ENCODE measurements at places on chromosomes 7 and 10. TPM values are rescaled to one million over a fixed set of nuclear protein-coding genes. Genes with fewer than 3 reads are reported as not detected.
A peak's percentile ranks its signal among the peaks of the same experiment; 100 is the strongest.

The GBX1 gene
- total RNA-seq = 2.4 TPM

- peaks cover 35% of the 10 kb centered on the region for H3K4me1 ChIP-seq
- H3K27me3 ChIP-seq = peaks cover 13% of the 10 kb centered on the region
- no peak overlapping the region for H3K27ac ChIP-seq
- no peak for DNase-seq
- H3K36me3 ChIP-seq = no peaks in the 10 kb centered on the region
Observed at GRCh38 chr10:71266147-71266917, 52.7 kb upstream of the SLC29A3 start.

- no peaks in the 10 kb centered on the region for H3K36me3 ChIP-seq
- H3K27ac ChIP-seq = no peak overlapping the region
- no peaks in the 10 kb centered on the region for H3K27me3 ChIP-seq
- DNase-seq = no peak
- H3K4me1 ChIP-seq = no peaks in the 10 kb centered on the region
Observed at GRCh38 chr10:58781873-58782488, 269.3 kb downstream of the BICC1 start.

DNA sequence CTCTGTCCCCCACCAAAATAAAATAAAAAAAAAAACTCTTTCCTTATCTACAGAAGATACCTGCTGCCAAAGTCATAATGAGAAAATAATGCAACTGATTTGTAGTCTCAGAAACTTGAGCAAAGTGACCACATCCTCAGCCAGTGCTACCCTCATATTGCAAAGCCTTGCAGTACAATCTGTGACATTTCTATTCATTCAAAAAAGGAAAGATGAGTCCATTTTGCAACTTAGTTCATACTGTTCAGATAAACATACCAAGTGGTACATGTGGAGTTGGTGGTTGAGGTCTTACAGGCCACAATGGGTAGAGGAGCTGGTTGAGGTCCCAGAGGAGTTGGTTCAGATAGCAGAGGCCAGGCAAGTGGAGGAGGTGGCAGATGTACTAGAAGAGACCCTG is 6.5 kb upstream of the EIF5AL1 start:
- H3K27me3 ChIP-seq = no peaks in the 10 kb centered on the region
- H3K4me1 ChIP-seq = peaks cover 25% of the 10 kb centered on the region
- no peak for DNase-seq
- no peaks in the 10 kb centered on the region for H3K36me3 ChIP-seq
- no peak overlapping the region for H3K4me3 ChIP-seq

- H3K27ac ChIP-seq = no peak overlapping the region
- H3K4me1 ChIP-seq = peaks cover 38% of the 10 kb centered on the region
- DNase-seq = no peak
- H3K4me3 ChIP-seq = no peak overlapping the region
- peaks cover 1% of the 10 kb centered on the region for H3K36me3 ChIP-seq
- peaks cover 100% of the 10 kb centered on the region for H3K27me3 ChIP-seq
Observed at GRCh38 chr10:100733329-100733728, 12.1 kb upstream of the PAX2 start.

DNA sequence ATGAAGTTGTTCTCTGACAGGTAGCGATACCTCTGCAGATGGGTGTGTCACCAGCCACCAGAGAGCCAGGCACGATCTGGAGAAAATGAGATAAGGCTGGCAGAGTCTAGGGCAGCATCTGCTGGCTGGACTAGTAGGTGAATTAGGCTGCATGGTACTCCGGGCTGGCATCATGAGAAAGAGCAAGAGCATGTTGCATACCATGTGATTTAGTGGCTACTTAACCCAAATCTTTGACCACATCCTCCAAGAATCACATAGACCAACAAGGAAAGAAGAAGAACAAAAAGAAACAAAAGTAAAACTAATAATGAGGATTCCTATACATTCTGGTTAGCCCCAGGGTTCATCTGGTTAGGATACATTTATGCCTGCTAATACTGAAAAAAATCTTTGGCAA is 23.4 kb upstream of the FAM170B start:
- no peak overlapping the region for H3K4me3 ChIP-seq
- H3K27me3 ChIP-seq = peaks cover 14% of the 10 kb centered on the region
- DNase-seq = no peak
- H3K4me1 ChIP-seq = no peaks in the 10 kb centered on the region
- no peaks in the 10 kb centered on the region for H3K36me3 ChIP-seq

- H3K4me1 ChIP-seq = peaks cover 15% of the 10 kb centered on the region
- DNase-seq = no peak
- peaks cover 9% of the 10 kb centered on the region for H3K27me3 ChIP-seq
- H3K27ac ChIP-seq = no peak overlapping the region
Observed at GRCh38 chr10:24114556-24114955, 94.4 kb upstream of the KIAA1217 start.

The SYPL1 gene
- 39.4 TPM for total RNA-seq

- DNase-seq = no peak
- H3K36me3 ChIP-seq = peaks cover 6% of the 10 kb centered on the region
- no peak overlapping the region for H3K27ac ChIP-seq
- no peaks in the 10 kb centered on the region for H3K27me3 ChIP-seq
Observed at GRCh38 chr10:22548344-22548743, 166.0 kb downstream of the PIP4K2A start.

DNA sequence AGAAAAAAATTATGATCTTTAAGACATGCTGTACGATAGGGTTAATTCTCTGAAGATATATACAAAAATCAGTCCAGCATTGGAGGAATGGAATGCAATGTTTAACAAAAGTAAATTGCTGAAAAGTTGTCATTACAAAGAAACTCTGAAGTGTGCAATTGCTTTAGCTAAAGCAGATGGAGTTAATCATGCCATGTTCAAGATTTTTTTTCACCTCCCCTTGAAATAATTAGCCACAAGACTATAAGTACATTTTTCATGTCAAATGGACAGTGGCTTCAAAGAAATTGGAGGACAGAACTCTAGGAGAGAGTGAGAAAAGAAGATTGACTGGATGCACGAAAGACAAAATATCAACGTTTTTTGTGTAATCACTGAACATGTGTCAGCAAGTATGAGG is 63.1 kb upstream of the MEOX2 start:
- H3K4me3 ChIP-seq = no peak overlapping the region
- no peaks in the 10 kb centered on the region for H3K4me1 ChIP-seq
- DNase-seq = no peak
- H3K36me3 ChIP-seq = no peaks in the 10 kb centered on the region

GRCh38 chr10:95850791-95851190 is 57.0 kb upstream of the CC2D2B start:
- H3K27ac ChIP-seq = no peak overlapping the region
- no peaks in the 10 kb centered on the region for H3K27me3 ChIP-seq
- DNase-seq = no peak
- peaks cover 2% of the 10 kb centered on the region for H3K36me3 ChIP-seq
- no peaks in the 10 kb centered on the region for H3K4me1 ChIP-seq

The PDLIM1 gene
- total RNA-seq = 26.2 TPM

The FXYD4 gene
- not detected for total RNA-seq

GRCh38 chr7:46996972-46997371 is 584.9 kb downstream of the TNS3 start:
- no peak for DNase-seq
- H3K27me3 ChIP-seq = no peaks in the 10 kb centered on the region
- no peaks in the 10 kb centered on the region for H3K4me1 ChIP-seq
- no peak overlapping the region for H3K4me3 ChIP-seq

- no peak overlapping the region for H3K4me3 ChIP-seq
- H3K36me3 ChIP-seq = peaks cover 6% of the 10 kb centered on the region
- no peak for DNase-seq
- H3K27me3 ChIP-seq = peaks cover 13% of the 10 kb centered on the region
Observed at GRCh38 chr10:1575481-1576244, 161.7 kb downstream of the ADARB2 start.

DNA sequence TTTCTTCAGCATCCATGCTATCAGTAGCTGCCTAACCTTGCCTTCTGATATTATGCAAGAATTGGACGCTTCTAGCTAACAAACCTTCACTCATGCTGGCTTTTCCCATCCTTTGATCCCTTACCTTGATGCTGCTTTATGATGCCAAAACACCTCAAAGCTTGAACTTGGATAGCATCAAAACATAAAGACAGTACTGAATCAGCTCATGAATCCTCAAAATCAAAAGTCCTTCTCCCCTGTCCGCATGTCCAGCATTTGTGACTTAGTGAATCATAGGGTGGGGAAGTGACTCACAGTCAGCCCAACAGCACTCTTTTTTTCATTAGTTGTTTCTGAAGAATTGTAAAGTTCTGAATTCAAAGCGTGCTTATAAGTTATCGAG is 89.5 kb upstream of the PIK3CG start:
- no peak overlapping the region for H3K27ac ChIP-seq
- H3K4me3 ChIP-seq = no peak overlapping the region
- H3K4me1 ChIP-seq = no peaks in the 10 kb centered on the region
- DNase-seq = no peak

DNA sequence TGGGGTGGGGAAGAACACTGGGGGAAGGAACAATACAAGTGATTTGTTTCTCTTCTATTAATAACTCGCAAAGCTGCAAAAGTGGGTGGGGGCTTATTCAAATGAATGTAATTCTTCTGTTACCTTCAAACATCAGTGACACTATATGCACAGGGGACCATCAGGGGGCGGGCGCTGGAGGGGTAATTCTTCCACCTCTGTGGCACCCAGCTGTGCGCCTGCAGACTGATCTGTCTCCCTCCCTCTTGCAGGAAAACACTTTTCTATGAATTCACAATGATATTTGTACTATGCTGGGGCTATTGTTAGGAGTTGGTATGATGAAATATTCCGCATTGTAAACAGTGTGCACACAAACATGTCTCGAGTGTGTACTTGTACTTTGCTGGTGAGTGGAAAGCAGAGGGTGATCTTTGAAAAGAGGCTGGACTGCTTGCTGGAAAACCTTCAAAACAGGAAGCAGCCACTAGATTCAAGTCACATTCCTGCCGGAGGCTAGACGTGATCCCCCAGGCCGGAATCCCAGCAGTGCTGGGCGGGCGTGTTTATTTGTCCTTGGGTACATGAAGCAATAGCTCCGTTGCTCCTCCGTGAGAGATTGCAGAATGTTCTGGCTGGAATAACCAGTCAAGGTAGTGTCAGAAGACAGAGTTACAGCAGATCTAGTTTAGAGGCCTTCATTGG is 15.8 kb upstream of the BNIP3 start:
- no peaks in the 10 kb centered on the region for H3K27me3 ChIP-seq
- peaks cover 18% of the 10 kb centered on the region for H3K4me1 ChIP-seq
- H3K4me3 ChIP-seq = no peak overlapping the region
- DNase-seq = no peak
- H3K27ac ChIP-seq = no peak overlapping the region
- H3K36me3 ChIP-seq = no peaks in the 10 kb centered on the region

DNA sequence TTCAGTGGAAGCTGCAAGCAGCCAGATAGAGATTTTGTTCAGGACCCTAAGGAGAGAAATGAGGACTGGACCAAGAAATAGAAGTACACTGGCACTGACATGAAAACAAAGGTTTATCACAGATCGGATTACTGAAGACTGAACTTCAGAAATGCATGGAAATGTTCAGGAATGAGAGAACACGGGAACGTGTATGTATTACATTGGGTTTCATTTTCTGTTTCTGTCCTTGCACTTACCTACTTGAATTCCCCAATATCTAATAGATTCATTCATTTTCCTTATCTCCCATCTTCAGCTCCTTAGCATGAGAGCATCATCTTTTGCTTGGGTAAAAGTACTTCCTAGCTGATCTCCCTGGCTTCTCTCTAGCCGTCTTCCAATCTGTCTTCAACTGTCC is 114.5 kb downstream of the CACNB2 start:
- no peaks in the 10 kb centered on the region for H3K36me3 ChIP-seq
- H3K27me3 ChIP-seq = peaks cover 15% of the 10 kb centered on the region
- DNase-seq = no peak
- H3K4me1 ChIP-seq = no peaks in the 10 kb centered on the region
- no peak overlapping the region for H3K4me3 ChIP-seq

- no peak overlapping the region for H3K27ac ChIP-seq
- H3K4me3 ChIP-seq = no peak overlapping the region
- no peaks in the 10 kb centered on the region for H3K36me3 ChIP-seq
- DNase-seq = no peak
- no peaks in the 10 kb centered on the region for H3K27me3 ChIP-seq
- H3K4me1 ChIP-seq = no peaks in the 10 kb centered on the region
Observed at GRCh38 chr10:52056291-52056690, 257.8 kb upstream of the DKK1 start.

The ZNF862 gene
- total RNA-seq = 15.2 TPM

The ITGA8 gene
- total RNA-seq = 0.37 TPM

DNA sequence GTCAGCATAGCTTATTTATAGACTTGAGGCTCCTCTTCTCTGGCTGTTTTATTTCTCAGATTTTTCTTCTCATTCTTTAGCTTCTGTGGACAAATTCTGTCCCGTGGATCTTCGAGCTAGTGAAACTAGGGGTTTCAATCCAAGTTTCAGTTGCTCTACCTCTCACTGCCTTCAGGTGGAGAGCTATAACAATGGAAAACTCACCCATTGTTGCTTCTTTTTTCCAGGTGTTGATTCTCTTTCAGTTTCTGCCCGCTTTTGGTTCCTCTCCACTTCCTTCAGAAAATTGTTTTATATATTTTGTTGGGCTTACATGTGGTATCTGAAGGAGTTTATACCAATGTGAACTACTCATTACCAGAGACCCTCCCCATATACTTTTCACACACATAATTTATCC is 266.1 kb downstream of the TCF7L2 start:
- H3K27ac ChIP-seq = no peak overlapping the region
- no peaks in the 10 kb centered on the region for H3K4me1 ChIP-seq
- H3K36me3 ChIP-seq = peaks cover 2% of the 10 kb centered on the region

- H3K27ac ChIP-seq = no peak overlapping the region
- H3K36me3 ChIP-seq = no peaks in the 10 kb centered on the region
- no peak overlapping the region for H3K4me3 ChIP-seq
- DNase-seq = no peak
- H3K4me1 ChIP-seq = peaks cover 16% of the 10 kb centered on the region
Observed at GRCh38 chr7:150736864-150737263, 354 bp upstream of the GIMAP5 start.

The NACAD gene
- total RNA-seq = 7.2 TPM

GRCh38 chr7:87159538-87159937 is 7.3 kb downstream of the DMTF1 start:
- H3K4me3 ChIP-seq = peak overlapping the region; percentile 42
- no peaks in the 10 kb centered on the region for H3K27me3 ChIP-seq
- peaks cover 32% of the 10 kb centered on the region for H3K4me1 ChIP-seq
- H3K27ac ChIP-seq = no peak overlapping the region
- no peak for DNase-seq

GRCh38 chr10:124062390-124062789 is 31.0 kb downstream of the CHST15 start:
- H3K27ac ChIP-seq = no peak overlapping the region
- H3K4me3 ChIP-seq = no peak overlapping the region

DNA sequence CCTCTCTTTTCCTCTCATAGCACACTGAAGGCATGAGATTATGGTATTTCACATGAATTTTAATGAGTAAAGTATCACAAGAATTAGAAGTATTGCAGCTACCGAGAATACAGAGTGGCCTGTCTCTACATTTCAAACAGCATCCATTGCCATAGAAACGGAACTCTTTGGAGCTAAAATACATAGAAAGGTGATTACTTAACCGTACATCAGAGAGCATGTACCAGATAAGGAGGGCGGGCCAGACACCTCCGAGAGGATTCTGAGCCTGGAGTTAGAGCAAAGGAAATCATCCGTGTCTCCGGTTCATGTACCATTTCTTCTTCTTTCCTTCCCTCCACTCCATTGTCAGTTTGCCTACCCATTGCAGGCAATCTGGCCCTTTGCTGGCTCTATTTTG is 196.7 kb downstream of the KLF6 start:
- no peak overlapping the region for H3K4me3 ChIP-seq
- no peaks in the 10 kb centered on the region for H3K36me3 ChIP-seq
- DNase-seq = no peak
- no peak overlapping the region for H3K27ac ChIP-seq

The CFAP46 gene
- total RNA-seq = 4.4 TPM

The OGDHL gene
- total RNA-seq = 10.6 TPM

The TMEM130 gene
- 0.61 TPM for total RNA-seq

The TRIM50 gene
- total RNA-seq = not detected

The KCNMA1 gene
- 0.93 TPM for total RNA-seq

The ITGB8 gene
- total RNA-seq = 19.9 TPM

The SERPINE1 gene
- total RNA-seq = not detected

All from neural crest cell (in vitro differentiated cells).